ENCODE measurements at places on chromosomes 16 and 17.

- DNase-seq: no peak
Measured at GRCh38 chr17:861364-861763, 79.2 kb downstream of the MRM3 start.

GRCh38 chr17:18300725-18301480 is 13.9 kb downstream of the TOP3A start:
- no peak for DNase-seq

GRCh38 chr16:57544124-57544653 is 1.7 kb downstream of the ADGRG5 start:
- DNase-seq: no peak

DNA sequence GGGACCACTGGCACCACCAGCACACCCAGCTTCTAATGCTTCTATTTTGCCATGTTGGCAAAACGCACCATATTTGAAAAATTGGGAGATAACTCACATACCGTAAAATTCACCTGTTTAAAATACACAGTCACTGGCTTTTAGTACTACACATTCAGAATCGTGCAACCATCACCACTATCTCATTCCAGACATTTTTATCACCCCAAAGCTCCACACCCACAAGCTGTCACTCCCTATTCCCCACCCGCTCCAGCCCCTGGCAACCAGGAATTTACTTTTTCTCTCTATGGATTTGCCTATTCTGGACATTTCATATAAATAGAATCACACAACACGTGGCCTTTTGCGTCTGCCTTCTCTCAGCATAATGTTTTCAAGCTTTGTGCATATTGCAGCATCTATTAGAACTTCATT is 25.0 kb downstream of the PPL start:
- no peak for DNase-seq

GRCh38 chr16:51133688-51134087 is 17.4 kb downstream of the SALL1 start:
- no peak for DNase-seq

GRCh38 chr17:41976142-41976768 is 9.7 kb downstream of the CNP start:
- DNase-seq: no peak

DNA sequence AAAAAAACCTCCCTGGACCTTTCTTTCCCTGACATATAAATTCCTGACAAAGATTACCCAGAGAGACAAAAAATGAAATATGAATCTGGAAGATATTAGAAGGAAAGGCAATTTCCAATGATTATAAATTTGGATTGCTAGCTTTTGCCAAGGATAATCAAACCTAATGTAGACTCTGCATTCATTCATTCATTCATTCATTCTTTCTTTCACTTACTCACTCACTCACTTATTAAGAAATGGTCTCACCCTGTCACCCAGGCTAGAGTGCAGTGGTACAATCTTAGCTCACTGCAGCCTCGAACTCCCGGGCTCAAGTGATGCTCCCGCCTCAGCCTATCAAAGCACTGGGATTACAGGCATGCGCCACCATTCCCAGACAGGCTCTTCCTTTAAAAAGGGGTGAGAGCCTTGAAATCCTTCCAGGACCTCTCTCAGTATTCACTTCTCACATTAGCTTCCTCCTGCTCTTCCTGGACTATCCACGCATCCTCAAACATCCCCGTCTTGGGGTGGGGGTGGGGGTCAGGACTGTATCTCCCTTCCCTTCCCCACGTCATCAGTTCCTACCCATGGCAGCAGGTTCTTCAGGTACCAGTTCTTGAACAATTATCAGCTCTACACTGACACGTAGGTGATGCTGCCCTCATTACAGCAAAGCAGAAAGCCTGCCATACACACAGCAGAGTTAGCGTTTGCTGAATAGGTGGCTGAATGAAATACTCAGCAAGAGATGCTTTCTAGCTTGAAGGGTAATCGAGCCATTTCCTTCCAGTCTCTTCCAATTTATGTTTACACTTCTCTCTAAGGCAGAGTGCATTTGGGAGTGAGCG is 19.8 kb downstream of the PRPSAP1 start:
- DNase-seq: no peak

DNA sequence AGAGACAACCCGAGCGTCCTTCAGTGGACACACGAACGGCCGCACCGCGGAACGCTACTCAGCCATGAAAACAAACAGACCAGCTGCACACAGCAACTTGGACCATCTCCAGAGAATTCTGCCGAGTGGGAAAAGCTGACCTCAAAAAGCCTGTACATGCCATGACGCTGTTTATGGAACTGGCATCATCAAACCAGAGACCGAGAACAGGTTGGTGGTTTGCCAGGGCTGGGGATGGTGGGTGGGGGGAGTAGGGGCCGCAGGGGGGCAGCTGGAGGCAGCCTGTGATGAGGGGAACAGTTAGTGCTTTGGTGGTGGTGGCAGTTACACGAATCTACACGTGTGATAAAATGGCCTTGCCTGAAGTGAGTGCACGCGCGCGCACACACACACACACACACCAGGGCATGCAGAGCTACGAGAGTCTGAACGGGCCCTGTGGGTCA is 169.8 kb downstream of the LAT start:
- DNase-seq: no peak

DNA sequence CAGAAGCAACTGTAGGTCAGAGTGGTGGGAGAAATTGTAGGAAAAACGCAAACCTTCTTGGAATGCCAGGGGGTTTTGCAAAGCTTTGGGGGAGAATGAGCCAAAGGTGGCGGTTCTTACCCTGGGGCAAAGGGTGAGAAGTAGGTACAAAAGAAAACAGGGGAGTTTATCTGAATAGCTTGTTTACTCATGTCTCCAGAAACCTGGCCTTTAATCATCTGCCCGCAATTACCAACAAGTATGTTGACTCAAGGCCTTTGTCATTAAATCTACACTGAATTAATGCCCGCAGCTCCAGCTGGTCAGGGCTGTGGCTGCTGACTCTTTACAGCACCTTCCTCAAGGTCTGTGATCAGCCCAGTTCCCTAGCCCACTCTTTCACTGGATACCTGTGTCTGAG is 320.1 kb downstream of the CBLN1 start:
- no peak for DNase-seq

GRCh38 chr16:13390093-13390985 is 488.9 kb downstream of the SHISA9 start:
- DNase-seq: no peak

DNA sequence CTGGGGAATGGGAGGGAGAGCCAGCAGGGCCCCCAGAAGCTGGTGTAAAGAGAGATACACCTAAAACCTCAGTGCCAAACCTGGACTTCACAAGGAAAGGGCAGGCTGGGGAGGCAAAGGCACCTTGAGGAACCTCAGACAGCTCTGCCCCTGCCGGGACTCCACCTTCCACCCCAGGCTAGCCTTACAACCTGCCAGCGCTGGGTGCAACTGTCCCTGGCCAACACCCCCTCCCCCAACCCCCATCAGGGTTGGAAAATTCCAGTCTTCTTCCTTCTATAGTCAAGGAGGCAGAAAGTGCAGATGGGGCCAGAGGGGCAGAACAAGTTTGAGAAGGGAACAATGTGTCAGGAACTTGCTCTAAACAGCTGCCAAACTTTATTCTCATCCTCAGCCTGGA is 2.2 kb downstream of the YBX2 start:
- no peak for DNase-seq

DNA sequence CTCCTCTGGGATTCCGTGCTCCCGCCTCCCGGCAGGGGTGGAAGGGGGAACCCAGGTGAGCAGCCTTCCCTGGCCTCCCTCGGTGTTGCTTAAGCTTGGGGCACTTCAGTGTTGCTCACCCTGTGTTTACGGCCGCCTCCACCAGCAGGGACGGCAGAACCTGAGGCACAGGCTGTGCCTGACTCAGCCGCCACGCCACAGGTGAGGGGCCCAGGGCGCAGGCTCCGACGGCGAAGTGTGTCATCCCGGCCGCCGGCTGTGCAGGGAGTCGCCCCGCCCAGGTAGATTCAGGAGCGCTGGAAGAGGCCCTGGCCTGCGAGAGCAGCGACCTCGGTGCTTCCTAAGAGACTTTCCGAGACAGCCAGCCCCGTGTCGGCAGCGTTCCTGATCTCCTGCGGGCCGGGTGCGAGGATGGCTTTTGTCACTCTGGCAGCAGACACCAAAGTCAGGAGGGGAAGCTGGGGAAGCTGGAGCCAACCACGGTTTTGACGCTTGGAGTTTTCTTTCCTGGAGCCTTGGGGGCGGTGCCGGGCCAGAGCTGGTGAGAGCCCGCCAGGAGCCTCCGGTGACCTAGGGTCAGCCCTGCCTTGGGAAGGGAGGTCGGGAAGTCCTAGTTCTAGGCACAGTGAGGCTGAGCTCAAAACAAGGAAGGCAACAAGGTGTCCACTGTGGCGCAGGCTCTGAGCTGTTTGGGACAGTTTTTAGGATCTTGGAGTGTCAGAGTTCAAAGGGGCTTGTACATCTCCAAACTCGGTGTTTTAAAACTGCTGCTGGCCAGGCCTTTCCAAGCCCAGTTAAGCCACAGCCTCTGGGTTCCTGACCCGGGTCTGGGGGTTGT is 2.1 kb downstream of the GSE1 start:
- DNase-seq: no peak

- no peak for DNase-seq
Measured at GRCh38 chr17:58005728-58006559, 1.1 kb downstream of the SRSF1 start.

- DNase-seq: no peak
Measured at GRCh38 chr16:49604602-49605001, 231.0 kb downstream of the C16orf78 start.

- no peak for DNase-seq
Measured at GRCh38 chr16:50789757-50790156, 47.9 kb downstream of the CYLD start.

DNA sequence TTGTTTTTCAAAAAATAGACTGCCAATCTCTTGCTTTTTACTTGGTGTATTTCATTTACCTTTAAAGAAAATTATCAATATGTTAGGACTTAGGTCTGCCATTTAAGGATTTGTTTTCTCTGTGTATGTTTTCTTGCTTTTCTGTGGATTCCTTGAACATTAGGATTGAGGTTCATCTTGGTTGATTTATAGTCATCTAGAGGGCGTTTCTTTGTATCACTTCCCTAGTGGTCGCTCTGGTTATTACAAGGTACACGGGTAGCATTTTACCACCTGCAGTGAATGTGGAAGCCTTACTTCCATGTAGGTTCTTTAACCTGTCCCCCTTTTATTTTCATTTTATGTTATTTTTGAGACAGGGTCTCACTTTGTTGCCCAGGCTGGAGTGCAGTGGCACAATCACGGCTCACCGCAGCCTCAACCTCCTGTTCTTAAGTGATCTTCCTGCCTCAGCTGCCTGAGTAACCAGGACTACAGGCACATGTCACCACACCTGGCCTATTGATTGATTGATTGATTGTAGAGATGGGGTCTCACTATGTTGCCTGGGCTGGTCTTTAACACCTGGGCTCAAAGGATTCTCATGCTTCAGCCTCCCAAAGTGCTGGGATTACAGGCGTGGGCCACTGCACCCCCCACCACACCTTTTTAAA is 35.2 kb upstream of the CBX4 start:
- DNase-seq: no peak

DNA sequence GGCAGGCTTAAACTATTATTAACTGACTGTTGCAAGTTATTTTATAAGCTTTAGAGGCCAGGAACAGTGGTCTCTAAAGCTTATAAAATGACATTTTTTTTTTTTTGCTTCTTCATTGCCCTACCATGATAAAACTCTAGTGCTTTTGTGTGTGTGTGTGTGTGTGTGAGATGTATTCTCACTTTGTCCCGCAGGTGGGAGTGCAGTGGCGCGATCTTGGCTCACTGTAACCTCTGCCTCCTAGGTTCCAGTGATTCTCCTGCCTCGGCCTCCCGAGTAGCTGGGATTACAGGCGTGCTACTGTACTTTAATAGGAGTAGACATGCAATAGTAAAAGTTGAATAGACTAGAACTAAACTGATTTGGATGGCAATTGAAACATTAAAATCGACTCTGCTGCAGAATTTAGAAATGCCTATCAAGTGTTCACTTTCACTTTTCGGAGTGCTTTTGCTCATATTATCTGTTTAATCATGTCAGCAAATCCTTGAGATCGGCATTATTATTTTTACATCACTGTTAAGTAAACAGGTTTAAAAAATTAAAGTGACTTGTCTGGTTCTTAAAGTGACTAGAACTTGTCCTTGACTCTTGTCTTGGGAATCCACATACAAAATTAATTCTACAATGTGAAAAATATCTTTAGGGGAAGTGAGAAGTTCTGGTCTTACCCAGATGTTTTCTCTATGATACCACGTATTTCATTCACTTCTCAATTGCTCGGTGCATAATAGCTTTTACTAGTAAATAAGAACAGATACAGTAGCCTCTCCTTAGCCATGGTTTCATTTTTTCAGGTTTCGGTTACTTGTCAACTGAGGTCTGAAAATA is 8.4 kb upstream of the PCTP start:
- no peak for DNase-seq

- no peak for DNase-seq
Measured at GRCh38 chr17:63390090-63390489, 56.0 kb downstream of the CYB561 start.

- no peak for DNase-seq
Measured at GRCh38 chr16:5041600-5042133, 7.9 kb upstream of the NAGPA start.

- DNase-seq: no peak
Measured at GRCh38 chr16:12327971-12328726, 351.6 kb downstream of the SNX29 start.

DNA sequence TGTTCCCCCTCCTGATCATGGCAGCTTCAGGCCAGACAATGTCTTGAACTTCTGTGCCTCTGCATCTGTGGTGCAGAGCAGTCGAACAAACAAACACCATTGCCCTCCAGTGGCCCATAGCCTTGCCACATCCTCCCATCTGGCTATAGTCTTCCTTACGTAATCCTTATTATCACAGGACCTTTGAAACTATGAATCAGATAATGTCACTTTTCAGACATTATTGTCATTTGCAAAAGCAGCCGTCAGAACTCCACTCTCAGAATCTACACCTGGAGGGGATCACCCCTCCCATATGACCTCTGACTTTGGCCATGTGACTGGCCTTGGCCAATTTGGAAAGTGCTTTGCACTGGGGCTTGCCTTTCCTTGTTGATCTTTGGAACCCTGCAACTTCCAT is 387.3 kb downstream of the MAF start:
- no peak for DNase-seq

GRCh38 chr16:53501216-53501859 is 1.7 kb downstream of the AKTIP start:
- DNase-seq: no peak

DNA sequence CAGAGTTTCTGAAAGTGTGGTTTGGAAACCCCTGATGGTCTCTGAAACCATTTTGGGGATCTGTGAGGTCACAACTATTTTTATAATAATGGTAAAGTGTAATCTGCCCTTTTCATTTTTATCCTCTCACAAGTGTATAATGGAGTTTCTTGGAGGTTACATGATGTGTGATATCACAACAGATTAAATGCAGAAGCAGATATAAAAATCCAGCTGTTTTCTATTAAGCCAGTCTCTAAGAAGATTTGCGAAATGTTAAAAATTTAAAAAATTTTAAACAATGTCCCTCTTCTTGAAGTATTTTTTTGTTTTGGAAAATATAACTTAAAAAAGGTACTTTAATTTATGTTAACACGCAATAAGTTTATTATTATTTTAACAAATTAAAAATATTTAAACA is 48.7 kb downstream of the RPGRIP1L start:
- no peak for DNase-seq

GRCh38 chr17:55238931-55239297 is 25.8 kb upstream of the HLF start:
- DNase-seq: no peak

GRCh38 chr17:74883241-74883745 is 10.1 kb downstream of the FADS6 start:
- no peak for DNase-seq
